Naive thymus-derived CD8-positive, alpha-beta T cell (primary cell): ENCODE measurements at places on chromosomes 5 and 9. TPM values are rescaled to one million over a fixed set of nuclear protein-coding genes. Genes with fewer than 3 reads are reported as not detected.

- no peak overlapping the region for H3K4me3 ChIP-seq
- no peaks in the 10 kb centered on the region for H3K4me1 ChIP-seq
- no peak overlapping the region for H3K27ac ChIP-seq
- no peaks in the 10 kb centered on the region for H3K36me3 ChIP-seq
- H3K27me3 ChIP-seq: peaks cover 2% of the 10 kb centered on the region
- DNase-seq: no peak
Measured at GRCh38 chr5:127820910-127821553, 117.8 kb downstream of the CCDC192 start.

DNA sequence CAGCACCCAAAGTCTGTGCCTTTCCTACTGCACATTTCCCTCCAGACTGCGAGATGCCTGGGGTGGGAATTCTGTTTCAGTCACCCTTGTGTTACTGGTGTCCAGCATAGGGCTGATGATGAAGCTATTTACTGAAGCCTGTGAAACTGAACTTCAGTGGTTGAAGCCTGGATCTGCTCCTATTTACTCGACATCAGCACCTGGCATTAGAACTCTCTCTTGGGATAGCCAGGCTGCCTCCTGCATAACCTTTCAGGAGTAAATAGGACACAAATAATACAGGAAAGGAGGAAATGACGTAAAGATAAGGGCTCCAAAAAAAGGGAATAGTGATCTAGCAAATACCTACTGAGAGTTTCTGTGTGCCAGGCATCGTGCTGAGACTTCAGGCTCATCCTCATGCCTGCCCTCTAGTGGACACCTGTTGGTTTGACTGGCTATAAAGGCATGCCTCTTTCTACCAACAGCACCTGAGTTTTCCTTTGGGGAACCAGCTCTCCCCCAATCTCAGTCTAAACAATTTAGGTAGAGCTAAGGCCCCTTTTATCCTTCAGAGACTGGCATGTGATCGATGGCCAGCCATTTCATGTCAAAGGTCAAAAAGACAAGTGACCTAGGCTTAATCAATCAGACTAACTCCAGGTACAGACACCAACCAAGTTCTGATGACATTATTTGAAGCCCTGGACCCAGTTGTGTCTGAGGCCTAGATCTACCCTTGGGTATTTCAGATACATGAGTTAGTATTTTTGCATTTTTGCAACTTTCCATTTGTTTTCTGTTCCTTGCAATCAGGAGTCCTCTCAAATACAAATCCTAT lies 192.1 kb upstream of the TRIM32 start:
- H3K27me3 ChIP-seq: no peaks in the 10 kb centered on the region
- H3K27ac ChIP-seq: no peak overlapping the region
- no peaks in the 10 kb centered on the region for H3K36me3 ChIP-seq
- no peak overlapping the region for H3K4me3 ChIP-seq

Gene LCNL1
- total RNA-seq: 0.44 TPM

Gene HMHB1
- total RNA-seq: not detected
